ENCODE measurements at places on chromosomes 1 and 21.

DNA sequence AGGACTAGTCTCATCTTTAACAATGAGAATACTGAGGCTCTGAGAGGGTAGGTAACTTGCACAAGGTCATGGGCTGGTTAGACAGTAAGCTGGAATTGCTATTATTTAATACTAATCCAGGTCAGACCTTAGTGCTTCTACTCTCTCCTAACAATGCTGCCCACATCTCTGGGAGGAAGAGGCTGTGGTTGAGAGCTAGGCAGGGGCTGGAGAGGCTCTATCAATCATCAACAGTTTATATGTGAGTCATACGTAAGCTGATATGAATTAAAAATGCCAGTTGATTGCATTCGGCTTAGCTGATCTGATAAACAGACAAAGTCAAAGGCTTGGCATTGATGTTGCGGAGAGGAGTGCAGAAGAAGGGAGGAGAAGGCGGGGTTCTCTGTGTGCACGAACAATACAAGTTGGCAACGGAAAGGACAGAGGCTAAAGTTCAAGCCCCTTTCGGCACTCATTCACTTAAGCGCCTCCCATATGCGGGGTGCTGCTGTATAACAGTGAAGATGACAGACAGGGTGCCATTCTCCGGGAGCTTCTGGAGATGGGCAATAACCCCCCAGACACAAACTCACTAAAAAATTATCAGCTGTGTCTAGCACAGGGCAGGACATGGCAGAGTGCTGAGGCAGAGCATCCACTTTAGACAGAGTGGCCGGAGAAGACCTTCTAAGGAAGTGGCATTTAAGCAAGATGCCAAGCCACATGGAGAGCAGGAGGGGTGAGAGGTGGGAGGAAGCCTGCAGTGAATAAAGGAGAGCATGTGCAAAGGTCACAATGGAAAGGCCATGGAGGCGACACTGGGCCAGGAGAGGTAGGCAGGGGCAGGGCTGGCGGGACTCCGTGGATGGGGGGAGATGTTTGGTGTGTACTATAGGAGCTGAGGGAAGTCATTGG lies 195.2 kb downstream of the ZSCAN20 start:
- DNase-seq = no peak

- DNase-seq = no peak
Observed at GRCh38 chr1:52668711-52669110, 29.4 kb downstream of the COA7 start.

- DNase-seq = no peak
Observed at GRCh38 chr1:26799479-26800142, 11.9 kb downstream of the PIGV start.

DNA sequence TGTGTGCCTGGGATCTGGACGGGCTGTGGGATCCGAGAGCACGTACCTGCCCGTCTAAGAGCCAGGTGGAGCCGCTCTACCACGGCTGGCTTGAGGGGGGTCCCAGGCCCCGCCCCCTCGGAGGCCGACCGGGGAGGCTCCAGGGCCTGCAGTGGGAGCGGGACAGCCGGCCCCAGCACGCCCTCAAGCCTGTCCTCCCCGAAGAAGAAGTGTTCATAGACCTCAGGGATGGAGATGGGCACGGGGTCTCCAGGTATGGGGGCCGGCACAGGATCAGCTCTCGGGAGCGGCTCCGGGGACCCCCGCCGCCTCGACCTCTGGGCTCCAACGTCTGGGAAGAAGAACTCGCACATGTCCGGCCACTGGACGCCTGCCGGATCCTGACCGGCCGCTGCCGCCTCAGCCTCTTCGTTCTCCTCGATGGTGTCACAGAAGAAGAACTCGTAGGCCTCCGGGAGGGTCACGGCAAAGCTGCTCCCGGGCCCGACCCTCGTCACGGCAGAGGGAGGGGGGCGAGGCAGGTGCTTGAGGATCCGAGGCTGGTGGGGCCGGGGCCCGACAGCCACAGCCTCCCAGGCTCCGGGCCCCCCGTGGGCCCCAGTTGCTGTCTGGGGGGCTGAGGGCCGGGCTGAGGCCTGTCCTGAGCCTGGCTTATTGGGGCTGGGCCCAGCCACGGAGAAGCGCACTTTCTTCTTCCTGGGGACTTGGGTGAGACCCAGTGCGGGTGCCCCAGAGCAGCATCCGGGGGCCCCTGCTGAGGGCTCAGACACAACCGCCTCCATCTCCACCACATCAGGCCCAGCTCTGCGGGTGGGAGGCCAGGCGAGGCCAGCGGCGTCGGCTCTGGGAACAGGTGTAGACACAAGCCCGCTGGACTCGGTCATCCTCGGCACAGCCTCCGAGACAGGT lies 2.8 kb downstream of the PERM1 start:
- no peak for DNase-seq

DNA sequence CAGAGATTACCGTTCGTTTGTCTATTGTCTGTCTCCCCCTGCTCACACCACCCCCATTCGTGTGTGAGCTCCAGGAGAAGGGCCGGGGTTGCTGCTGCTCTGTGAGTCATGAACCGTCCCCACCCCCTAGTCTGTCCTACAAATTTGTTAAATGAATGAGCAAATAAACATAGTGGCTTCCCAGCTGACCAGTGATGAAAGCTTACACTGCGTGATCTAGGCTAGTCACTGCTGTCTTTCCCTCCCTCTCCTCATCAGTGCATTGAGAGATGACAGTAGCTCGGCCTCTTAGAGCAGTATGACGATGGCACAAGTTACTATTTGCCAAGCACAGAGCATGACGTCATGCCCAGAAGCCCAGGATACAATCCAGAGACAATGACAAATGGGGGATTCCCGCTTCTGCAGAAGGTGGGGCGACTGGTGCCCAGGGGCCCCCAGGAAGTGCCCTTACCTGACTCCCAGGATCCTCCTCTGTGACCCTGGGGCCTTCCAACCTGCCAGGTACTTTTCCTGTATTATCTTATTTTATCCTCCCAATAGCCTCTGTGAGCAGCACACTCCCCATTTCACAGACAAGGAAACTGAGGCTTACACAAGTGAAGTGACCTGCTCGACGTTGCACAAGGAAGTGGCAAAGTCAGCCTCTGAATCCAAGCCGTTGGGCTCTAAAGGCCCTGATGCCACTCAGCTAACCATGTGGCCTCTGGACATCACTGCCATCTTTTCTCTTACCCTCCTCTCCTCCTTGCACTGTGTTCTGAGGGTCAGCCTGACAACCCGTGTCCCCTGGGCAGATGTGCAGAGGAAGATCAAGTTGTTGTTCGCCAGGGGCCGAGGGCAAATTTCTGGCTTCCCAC lies 8.6 kb upstream of the EPHA2 start:
- no peak for DNase-seq

- no peak for DNase-seq
Observed at GRCh38 chr1:115280064-115280463, 58.0 kb downstream of the NGF start.

- DNase-seq = no peak
Observed at GRCh38 chr1:119988306-119989062, 81.0 kb downstream of the NOTCH2 start.

DNA sequence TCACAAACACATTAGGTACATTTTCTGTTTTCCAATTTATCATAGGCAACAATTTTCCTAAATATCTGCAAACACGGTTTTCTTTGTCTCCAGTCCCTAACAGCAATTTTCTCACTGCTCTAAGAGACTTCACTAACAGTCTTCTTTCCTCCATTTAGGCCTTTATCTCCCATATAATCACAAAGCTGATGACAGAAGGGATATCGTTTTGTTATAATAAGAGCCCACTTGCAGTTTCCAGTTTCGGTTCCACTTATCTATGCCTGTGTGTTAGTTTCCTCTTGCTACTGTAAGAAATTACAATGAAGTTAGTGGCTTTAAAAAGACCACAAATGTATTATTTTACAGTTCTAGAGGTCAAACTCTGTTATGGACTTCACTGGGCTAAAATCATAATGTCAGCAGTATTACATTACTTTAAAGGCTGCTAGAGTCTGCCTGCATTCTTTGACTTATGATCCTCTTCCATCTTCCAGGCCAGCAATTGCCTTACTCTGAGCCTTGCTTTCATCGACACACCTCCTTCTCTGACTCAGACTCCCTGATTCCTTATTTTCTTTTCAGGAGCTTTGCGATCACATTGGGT lies 549.3 kb downstream of the NCAM2 start:
- DNase-seq = no peak

DNA sequence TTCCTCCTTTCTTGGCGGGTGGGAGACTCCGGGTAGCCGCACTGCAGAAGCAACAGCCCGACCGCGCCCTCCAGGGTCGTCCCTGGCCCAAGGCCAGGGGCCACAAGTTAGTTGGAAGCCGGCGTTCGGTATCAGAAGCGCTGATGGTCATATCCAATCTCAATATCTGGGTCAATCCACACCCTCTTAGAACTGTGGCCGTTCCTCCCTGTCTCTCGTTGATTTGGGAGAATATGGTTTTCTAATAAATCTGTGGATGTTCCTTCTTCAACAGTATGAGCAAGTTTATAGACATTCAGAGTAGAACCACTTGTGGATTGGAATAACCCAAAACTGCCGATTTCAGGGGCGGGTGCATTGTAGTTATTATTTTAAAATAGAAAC lies 2.5 kb downstream of the OLIG2 start:
- no peak for DNase-seq

GRCh38 chr1:208599063-208599462 lies 354.9 kb upstream of the PLXNA2 start:
- DNase-seq = no peak

DNA sequence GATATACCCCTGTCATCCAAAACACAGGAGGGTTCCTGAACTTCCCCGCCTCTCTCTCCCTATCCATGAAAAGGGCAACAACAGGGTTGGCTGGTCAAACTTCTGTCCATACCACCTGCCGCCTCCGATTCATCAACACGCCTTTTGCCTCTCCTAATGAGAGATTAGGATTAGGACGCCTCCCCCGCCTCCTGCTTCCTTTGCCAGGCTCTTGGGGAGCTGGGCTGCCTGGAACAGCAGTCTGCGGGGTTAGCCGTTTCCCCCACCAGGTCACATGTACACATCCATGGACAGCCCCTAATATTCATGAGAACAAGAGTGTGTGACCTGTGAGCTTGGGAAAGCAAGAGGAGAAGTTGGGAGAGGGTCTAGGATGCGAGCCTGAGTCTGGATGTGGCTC lies 2.3 kb upstream of the OPTC start:
- no peak for DNase-seq

Data from stimulated activated CD8-positive, alpha-beta memory T cell treated with anti-CD3 and anti-CD28 coated beads, Interleukin-2, amount 100 ng/mL, for 48 hours (primary cell).